ENCODE measurements at places on chromosomes 12 and 14.
A peak's percentile ranks its signal among the peaks of the same experiment; 100 is the strongest.

GRCh38 chr14:39102265-39102968 lies 618 bp downstream of the SEC23A start:
- no peak for DNase-seq

DNA sequence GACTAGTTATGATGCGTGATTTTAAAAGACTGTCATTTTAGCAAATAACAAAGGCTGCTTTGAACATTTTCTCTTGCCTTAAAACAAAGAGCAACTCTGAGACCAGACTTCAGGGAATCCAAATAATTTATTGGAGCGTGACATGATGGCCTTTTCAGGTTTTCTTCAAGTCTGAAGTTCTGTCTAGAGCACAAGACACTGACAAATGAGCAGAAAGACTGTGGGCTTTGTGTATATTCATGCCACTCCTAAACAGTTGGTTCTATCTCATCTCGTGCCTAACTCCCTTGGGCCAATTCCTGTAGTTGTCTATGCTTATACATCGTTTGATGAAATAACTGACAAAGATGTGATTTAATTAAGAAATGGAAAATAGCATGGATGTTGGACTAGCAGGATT lies 47.5 kb downstream of the IFT81 start:
- DNase-seq, result no peak

DNA sequence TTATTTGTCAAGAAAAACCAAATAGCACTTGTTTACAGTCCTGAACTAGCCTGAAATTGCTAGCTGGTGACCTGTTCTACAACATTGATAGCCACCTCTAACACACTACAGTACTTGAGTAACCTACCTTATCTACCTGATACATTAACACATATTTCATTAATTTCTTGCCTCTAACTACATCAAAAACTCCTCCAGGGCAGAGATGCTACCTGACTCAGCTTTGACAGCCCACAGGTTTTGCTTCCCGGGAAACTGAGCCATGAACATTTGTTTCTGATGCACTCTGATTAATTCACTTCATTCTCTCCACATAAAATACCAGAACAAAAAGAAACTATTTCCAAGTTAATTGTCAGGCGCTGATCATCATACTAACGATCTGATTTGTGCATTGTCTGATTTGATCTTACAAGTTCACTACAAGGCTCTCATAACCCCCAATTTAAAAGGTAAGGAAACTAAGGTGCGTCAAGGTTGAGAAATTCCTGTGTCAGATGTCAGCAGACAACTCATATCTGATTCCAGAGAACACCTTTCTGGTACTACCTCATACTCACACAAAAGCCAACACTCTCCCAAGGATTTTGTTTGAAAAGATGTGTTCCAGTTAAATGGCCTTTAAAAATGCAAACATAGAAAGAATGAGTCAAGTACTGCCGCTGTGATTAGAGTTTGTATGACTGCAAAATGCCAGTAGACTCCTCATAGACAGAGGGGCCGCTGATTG lies 768.7 kb downstream of the BCL11B start:
- no peak for DNase-seq

DNA sequence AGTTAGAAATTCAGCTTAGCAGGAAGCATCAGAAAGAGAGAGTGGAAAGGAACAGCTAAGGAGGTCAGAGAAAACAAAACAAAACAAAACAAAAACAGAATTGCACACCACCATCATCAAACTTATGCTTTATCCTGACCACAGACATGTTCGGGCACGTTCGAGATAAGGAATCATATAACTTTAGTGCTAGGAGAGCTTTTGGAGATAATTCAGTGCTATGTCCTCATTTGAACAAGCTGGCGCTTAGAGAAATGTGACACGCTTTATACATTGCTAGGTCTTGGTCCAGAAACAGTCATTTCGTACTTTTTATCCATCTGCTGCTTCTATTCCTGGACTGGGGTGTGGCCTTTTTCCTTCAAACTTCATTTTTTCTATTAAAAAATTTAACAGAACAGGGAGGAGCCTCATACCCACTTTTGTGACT lies 213.1 kb downstream of the PTPRO start:
- no peak for DNase-seq

DNA sequence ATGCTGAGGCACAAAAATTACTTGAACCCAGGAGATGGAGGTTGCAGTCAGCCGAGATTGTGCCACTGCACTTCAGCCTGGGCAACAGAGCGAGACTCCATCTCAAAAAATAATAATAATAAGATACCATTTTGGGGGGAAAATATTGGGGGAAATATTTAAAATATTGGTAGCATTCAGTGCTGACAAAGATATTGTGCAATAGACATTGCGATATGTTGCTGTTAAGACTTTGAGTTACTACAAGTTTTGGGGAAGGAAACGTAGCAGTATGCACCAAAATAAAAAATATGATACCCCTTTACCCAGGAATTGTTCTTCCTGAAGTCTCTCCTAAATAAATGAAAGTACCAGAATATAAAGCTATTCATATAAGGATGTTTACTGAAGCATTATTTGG lies 37.7 kb upstream of the MYBPC1 start:
- no peak for DNase-seq

DNA sequence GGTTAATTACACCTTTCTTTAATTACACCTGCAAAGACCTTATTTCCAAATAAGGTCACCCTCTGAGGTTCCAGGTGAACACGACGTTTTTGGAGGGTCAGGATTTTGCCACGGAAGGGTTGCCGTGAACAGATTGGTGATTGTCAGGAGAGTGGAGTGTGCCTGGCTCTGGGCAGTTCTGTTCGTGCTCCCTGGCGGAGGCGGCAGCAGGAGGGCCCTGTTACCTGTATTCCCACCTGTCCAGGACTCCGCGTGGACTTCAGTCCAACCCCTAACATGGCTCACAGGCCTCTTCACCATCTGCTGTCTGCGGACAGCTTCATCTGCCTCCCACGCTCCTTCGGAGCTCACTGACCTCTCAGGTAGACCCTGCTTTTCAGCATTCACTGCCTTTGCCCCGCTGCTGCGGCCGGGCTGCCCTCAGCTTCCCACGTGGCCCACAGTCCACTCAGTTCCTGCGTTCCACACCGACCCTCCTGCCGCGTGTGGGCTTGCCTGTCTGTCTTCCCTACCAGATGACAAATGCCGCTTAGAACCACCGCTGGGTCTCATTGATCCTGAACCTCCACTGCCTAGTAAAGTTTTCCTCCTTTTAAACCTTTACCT lies 187.5 kb upstream of the DIO3 start:
- DNase-seq, result no peak

GRCh38 chr12:77949943-77950342 lies 119.2 kb downstream of the NAV3 start:
- no peak for DNase-seq

DNA sequence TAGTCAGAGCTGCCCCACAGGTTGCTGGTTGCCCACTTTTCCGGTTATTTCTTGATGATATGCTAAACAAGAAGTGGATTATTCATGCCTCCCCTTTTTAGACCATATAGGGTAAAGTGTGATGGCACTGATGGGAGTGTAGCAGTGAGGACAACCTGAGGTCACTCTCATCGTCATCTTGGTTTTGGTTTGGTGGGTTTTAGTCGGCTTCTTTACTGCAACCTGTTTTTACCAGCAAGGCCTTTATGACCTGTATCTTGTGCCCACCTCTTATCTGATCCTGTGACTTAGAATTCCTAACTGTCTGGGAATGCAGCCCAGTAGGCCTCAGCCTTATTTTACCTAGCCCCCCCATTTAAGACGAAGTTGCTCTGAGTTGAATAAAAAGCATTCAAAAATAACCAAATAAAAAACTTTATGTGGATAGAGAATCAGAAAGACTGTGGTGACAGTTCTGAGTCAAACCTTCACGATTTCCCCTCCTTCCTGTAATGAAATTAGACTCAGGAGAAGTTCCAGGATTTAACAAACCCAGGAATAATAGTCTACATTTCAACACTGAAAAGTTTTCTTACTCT lies 144.2 kb downstream of the PAWR start:
- no peak for DNase-seq

GRCh38 chr14:38743966-38744584 lies 359.0 kb downstream of the SEC23A start:
- no peak for DNase-seq

DNA sequence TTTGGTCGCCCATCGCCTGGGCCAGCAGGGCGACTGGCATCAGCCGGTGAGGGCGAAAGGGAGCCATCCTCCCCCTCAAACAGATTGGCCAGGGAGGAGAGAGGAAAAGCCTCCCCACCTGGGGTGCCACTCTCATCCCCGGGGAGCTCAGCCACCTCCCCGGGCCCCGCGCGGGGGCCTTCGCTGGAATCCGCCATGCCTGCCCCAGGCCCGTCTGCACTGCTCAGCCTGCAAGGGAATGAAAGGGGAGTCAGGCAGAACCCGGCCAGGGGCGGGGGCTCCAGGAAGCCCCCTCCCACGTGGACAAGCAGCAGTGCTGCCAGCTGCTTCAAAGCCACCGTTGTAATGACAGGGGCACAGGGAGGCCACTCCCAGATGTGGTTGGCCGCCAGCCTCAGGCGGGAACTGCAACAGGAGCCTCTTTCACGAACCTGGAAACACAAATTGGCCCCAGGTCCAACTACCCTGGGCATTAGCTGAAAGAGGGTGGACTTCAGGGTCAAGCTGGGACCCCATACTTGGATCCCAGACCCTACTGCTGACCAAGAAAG lies 18.5 kb downstream of the TRPV4 start:
- no peak for DNase-seq

GRCh38 chr14:68598621-68599447 lies 194.0 kb downstream of the ZFP36L1 start:
- peak; percentile 88 for DNase-seq

DNA sequence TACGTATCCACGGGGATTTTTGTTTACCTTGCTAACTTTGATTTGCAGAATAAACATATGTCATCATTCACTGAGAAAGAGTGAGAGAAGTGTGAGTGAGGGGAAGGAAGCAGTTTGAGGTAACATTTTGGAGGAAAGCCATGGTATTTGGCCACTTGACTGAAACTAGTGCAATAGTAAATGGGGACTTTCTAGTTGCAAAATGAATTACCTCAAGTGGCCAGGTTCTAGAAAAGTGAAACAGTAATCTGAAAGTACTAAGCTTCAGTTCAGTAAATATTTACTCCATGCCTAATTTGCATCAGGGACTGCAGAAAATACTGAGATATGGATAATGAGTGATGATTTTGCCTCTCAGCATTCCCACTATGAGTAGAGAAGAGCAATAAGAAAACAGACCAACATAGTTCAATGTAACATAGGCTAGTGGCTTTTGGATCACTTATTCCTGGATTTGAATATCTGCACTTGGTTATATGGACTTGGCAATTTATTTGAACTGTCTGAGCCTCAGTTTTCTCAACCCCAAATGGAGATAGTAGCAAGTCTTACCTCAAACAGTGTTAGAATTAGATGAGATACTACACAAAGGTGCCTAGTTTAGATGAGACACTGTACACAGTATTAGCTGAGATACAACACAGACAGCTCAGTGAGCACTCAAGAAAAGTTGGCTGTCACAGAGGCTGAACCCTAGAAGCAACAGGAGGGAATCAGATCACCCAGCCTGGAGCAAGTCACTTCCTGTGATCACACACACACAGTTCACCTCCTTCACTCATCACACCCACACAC lies 439.1 kb downstream of the NPAS3 start:
- DNase-seq, result no peak

DNA sequence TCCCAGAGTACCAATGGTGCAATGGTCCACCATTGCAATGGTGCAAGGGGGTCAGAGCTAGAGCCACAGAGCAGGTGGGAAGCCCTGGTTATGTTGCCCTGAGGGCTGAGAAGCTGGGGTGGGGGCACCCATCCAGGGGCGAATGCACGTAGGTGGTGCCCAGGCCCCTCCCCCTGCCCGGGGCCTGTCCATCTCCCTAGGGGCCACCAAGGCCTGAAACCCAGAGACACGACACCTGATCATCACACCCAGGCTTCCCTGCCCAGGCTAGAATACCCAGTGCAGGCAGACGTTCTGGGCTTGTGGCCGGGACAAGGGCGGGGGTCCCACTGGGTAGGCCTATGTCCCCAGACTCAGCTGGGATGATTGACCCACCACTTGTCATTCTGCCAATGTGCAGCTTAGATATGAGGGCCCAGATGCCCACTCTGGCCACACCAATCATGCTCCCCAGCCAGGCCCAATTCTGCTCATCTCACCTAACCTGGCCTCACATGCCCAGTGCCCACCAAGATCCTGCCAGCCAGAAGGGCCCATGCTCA lies 83.2 kb downstream of the ALG10 start:
- no peak for DNase-seq

DNA sequence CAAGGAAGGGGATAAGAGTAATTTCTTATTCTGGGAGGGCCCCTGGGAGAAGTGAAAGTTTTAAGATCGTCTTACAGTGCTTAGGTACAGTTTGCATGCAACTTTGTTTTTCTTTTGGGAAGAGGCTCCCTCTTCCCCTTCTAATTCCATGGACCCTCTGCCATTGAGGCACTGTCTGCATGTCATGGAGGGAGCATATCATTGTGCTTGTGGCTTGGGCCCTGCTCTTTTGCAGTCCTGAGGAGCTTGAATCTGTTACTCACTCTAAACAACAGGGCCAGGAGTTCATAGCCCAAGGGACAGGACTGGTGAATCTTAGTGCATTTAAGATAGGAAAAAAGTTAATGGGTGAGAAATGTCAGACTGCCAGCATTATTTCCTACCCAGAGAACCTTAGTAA lies 2.3 kb downstream of the UBE3B start:
- DNase-seq, result no peak

GRCh38 chr14:89755816-89756215 lies 198.7 kb downstream of the EFCAB11 start:
- no peak for DNase-seq

DNA sequence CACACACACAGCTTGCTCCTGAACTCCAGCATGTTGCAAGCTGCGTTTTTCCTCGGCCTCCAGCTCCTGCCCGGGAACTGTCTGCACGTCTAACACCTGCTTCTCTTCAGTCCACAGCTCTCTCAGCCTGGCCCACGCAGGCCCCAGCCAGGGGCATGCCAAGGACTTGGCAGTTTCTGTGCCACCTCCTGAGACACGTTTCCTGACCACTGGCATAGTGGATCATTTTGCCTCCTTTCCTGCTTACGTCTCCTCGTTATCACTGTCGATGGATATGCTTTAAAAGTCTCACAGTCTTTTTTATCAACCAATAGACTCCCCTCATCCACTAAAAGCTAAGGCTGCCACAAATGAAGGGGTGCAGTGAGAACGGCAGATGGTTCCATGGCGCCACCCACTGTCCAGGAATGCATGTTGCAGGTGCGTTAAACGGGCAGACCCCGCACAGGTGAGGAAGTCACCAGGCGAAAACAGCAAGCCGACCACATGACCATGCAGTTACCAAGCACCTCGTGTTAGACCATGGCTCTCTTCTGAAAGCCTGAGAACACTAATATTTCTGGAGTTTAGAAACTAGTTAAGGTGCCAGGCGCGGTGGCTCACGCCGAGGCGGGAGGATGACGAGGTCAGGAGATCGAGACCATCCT lies 14.7 kb upstream of the TEAD4 start:
- no peak for DNase-seq

- no peak for DNase-seq
These were observed 2.1 kb downstream of the MSI1 start for GRCh38 chr12:120366845-120367232.

Measured in skeletal muscle cell (primary cell).